ENCODE measurements at places on chromosomes 11 and 22. TPM values are rescaled to one million over a fixed set of nuclear protein-coding genes. Genes with fewer than 3 reads are reported as not detected.

GRCh38 chr11:116104498-116105174 lies 600.4 kb upstream of the CADM1 start:
- H3K27ac ChIP-seq = no peak overlapping the region
- peak; percentile 55 for DNase-seq
- H3K4me1 ChIP-seq = no peaks in the 10 kb centered on the region
- H3K27me3 ChIP-seq = no peaks in the 10 kb centered on the region

- no peak overlapping the region for H3K4me3 ChIP-seq
- DNase-seq = no peak
- no peaks in the 10 kb centered on the region for H3K36me3 ChIP-seq
- H3K4me1 ChIP-seq = no peaks in the 10 kb centered on the region
Observed at GRCh38 chr11:80593648-80594374, 1153.0 kb upstream of the TENM4 start.

DNA sequence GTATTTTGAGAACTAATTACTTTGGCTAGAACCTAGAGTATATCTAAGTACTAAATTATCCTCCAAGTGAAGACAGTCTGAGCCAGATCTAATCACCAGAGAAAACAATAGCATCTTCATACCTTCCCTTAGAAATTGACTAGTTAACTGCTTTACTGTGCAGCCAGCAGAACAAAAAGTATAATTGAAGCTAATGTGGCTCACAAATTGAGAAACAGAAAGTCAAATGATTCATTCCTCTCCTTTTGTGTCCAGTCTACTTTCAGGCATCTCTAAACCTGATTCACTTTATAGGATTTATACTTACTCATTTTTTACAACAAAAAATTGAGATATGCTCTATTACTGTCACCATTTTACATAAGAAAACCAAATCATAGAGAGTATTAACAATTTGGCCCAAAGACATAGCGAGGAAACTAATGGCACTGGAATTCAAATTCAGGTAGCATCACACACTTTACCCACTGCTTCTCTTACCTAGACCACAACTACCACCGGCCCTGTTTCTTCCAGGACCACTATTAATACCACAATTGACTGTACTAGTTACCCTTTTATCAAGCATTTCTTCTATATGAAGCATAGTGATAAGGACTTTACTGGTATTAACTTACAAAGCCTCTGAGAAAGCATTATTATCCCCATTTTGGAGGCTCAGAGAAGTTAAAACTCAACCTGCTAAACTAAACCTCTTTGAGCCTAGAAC lies 1402.6 kb upstream of the TENM4 start:
- no peaks in the 10 kb centered on the region for H3K36me3 ChIP-seq
- DNase-seq = no peak
- H3K4me3 ChIP-seq = no peak overlapping the region
- no peaks in the 10 kb centered on the region for H3K4me1 ChIP-seq
- no peak overlapping the region for H3K27ac ChIP-seq

DNA sequence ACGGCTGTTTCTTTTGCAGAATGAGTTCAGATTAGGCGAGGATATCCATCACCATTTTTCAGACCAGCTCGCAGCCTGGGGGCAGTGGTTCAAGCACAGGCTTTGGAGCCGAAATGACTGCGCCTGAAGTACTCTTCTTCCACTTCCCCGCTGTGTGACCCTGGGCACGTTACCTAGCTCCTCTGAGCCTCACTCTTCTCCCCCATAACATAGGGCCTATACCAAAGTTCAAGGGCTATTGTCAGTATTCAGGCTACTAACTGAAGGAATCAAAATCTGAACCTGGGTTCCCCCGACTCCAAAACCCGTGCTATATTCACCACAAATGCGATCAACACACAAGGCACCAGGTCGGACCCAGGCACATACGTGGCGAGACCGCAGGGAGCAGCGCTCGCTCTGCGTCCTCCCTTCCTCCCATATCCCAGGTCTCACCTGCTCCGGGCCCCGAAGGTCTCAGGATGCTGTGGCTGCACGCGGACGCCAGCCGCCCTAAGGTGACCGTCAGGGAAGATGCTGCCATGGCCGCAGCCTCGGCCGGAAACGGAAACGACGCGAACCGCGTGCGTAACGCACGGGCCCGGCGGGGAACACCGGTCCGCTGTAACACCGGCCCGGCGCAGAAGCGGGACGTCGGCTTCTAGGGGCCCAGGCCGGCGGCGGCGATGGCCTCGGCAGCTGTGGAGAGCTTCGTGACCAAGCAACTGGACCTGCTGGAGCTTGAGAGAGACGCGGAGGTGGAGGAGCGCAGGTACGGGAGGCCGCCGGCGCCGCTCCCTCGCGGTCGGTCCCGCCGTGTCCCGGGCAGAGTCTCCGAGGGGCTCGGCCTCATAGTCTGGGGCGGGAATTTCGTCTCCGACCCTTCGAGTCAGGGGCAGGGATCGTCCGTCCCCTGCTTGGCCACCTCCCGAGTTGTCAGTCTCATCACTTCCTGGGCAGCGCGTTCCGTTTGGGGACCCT lies at the start of the genes IGHMBP2 and MRPL21:
Gene IGHMBP2, plus strand, starts transcription at position 604 of the 960 bp plus-strand sequence. Its CDS starts 62 bp downstream, at position 666.
Gene MRPL21, minus strand, starts transcription at position 545 of the 960 bp plus-strand sequence. Its CDS starts 22 bp downstream, at position 523.
- peak within 1 kb of the TSS; percentile 80 for H3K4me3 ChIP-seq
- DNase-seq = no peak
- no peaks in the 10 kb centered on the region for H3K36me3 ChIP-seq
- H3K27me3 ChIP-seq = no peaks in the 10 kb centered on the region
- peak within 1 kb of the TSS; percentile 87 for H3K27ac ChIP-seq
- H3K4me1 ChIP-seq = peaks cover 38% of the 10 kb centered on the region

- no peak overlapping the region for H3K27ac ChIP-seq
- H3K36me3 ChIP-seq = no peaks in the 10 kb centered on the region
- no peak for DNase-seq
- H3K4me1 ChIP-seq = peaks cover 6% of the 10 kb centered on the region
- H3K4me3 ChIP-seq = no peak overlapping the region
Observed at GRCh38 chr11:104118105-104118744, 45.7 kb downstream of the PDGFD start.

GRCh38 chr11:110082899-110083298 lies 10.3 kb upstream of the ZC3H12C start:
- no peaks in the 10 kb centered on the region for H3K27me3 ChIP-seq
- no peak for DNase-seq
- H3K27ac ChIP-seq = no peak overlapping the region
- H3K4me3 ChIP-seq = no peak overlapping the region
- peaks cover 10% of the 10 kb centered on the region for H3K4me1 ChIP-seq
- H3K36me3 ChIP-seq = no peaks in the 10 kb centered on the region

DNA sequence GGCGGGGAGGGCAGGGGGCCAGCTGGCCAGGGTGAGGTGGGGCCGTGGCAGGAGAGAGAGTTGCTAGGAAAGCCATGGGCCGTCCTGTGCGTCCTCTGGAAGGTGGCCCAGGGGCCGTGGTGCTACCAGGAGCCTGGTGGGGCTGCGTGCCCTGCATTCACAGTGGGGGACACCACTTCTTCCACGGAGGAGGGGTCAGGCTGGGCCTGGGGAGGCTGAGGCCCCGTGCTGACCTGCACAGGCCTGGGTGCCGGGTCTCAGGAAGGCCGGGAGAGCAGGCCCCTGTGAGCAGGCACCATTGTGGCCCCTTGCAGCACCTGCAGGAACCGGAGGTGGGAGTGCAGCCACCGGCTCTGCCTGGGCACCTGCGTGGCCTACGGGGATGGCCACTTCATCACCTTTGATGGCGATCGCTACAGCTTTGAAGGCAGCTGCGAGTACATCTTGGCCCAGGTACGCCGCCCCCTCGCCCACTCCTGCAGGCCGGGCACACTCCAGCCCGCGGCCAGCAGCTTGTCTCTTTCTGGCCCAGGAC lies 12.0 kb downstream of the MUC5B start:
- DNase-seq = no peak
- H3K27ac ChIP-seq = no peak overlapping the region
- no peaks in the 10 kb centered on the region for H3K36me3 ChIP-seq
- H3K4me3 ChIP-seq = no peak overlapping the region

- peak overlapping the region; percentile 33 for H3K27ac ChIP-seq
- H3K36me3 ChIP-seq = no peaks in the 10 kb centered on the region
- peak overlapping the region; percentile 6 for H3K4me3 ChIP-seq
- no peaks in the 10 kb centered on the region for H3K27me3 ChIP-seq
Observed at GRCh38 chr22:31637891-31638618, 24.0 kb downstream of the PISD start.

- H3K27ac ChIP-seq = no peak overlapping the region
- no peak overlapping the region for H3K4me3 ChIP-seq
- peaks cover 53% of the 10 kb centered on the region for H3K4me1 ChIP-seq
- peaks cover 18% of the 10 kb centered on the region for H3K36me3 ChIP-seq
- no peak for DNase-seq
Observed at GRCh38 chr11:65043881-65044501, 3.0 kb downstream of the SAC3D1 start.

GRCh38 chr22:47105085-47105484 lies 342.6 kb downstream of the TBC1D22A start:
- H3K27me3 ChIP-seq = no peaks in the 10 kb centered on the region
- no peak for DNase-seq
- no peak overlapping the region for H3K27ac ChIP-seq
- H3K36me3 ChIP-seq = no peaks in the 10 kb centered on the region
- no peaks in the 10 kb centered on the region for H3K4me1 ChIP-seq

DNA sequence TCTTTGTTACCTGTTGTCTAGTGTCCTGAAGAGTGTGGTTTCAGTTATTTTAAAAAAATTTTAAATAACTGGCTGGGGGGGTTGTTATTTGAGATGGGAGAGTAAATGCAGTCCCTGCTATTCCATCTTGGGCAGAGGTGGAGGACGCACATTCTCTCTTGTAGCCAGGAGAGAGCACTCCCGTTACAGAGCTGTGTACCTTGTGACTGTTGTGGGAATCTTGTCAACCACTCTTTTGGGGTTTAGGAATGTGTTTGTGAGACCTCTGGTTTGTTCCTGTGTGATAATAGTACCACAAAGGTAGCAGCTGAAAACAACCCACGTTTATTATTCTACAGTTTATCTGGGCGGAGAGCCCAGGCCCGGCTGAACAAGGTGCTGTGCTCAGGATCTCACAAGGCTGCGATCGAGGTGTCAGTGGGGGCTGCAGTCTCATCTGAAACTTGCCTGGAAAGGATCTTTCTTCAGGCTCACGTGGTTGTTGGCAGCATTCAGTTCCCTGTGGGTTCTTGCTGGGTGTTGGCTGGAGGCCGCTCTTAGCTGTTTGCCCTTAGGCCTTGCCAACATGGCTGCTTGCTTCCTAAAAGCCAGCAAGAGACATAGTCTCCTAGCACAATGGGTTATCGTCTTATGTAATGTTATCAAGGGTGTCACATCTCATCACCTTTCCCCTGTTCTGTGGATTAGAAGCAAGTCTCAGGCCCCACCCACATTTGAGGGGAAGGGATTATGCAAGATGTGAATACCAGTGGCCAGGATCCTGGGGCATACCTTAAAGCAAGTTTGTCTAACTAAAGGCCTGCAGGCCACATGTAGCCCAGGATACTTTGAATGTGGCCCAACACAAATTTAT lies 20.6 kb downstream of the IGHMBP2 start:
- no peak for DNase-seq
- no peaks in the 10 kb centered on the region for H3K27me3 ChIP-seq
- H3K4me3 ChIP-seq = no peak overlapping the region
- H3K4me1 ChIP-seq = no peaks in the 10 kb centered on the region

DNA sequence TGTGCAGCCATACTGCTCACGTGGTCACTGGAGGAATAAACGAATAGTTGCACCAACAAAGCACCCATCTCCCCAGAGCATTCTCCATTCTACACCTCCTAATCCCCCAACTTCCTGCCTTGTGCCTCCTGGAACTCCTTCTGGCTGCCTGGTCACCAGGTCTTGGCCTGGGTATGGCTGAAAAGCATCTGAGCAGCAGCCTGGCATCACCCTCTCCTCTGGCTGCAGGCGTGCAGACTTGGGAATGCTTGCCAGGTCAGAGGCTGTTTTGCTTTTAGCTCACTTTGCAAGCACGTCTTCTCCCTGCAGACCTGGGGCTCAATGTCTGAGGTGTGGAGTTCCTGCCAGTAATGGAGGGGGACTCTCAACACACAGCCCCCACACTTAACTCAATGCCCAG lies 33.3 kb upstream of the KCNJ11 start:
- no peaks in the 10 kb centered on the region for H3K27me3 ChIP-seq
- H3K27ac ChIP-seq = no peak overlapping the region
- no peaks in the 10 kb centered on the region for H3K36me3 ChIP-seq

DNA sequence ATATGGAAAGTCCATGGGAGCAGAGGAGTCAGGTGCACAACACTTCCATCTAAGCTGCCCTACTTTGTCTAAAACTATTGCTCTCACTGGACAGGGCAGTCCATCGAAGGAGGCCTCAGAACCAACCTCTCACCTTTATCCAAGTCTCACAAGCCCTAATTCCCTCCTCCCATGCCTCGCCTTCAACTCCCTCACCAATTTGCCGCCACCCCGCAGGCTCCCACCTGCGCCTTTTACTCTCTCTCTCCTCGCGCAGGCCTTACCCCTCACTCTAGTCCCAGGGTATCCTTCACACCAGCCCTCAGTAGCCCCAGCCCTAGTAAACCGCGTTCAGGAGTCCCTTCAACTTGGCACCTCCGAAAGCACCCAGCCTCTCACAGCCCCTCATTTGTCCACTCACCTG lies 451 bp downstream of the FHIP1B start:
- peak overlapping the region; percentile 69 for H3K4me3 ChIP-seq
- H3K27ac ChIP-seq = peak overlapping the region; percentile 76
- peaks cover 25% of the 10 kb centered on the region for H3K4me1 ChIP-seq
- no peaks in the 10 kb centered on the region for H3K27me3 ChIP-seq

- no peak overlapping the region for H3K4me3 ChIP-seq
- no peak for DNase-seq
Observed at GRCh38 chr11:2289350-2289749, 12.4 kb downstream of the C11orf21 start.

DNA sequence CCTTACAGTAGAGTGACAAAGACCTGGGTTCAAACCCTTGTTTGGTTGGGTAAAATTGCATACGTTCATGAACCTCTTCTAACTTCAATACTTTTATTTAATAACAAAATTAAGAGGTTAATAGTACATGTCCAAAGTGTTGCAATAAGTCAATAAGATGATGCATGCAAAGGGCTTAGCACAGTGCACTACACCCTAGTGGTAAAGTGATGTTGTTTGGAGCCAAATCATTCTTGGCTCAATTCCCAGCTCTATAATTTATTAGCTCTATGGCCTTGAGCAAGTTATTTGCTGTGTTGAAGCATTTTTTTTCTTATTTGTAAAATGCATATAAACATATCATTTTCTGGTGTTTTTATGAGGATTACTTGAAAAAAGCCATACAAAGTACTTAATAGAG lies 945.3 kb downstream of the LRRC4C start:
- H3K36me3 ChIP-seq = no peaks in the 10 kb centered on the region
- no peak overlapping the region for H3K27ac ChIP-seq

ZP1 gene
- total RNA-seq = not detected

IGLL5 gene
- total RNA-seq = 1.7 TPM

DTX4 gene
- 8.1 TPM for total RNA-seq

CSF2RB gene
- total RNA-seq = 4.2 TPM

SYT12 gene
- 0.49 TPM for total RNA-seq

TP53I11 gene
- 50.6 TPM for total RNA-seq

CHST1 gene
- total RNA-seq = 2.0 TPM

SAC3D1 gene
- total RNA-seq = 11.8 TPM
